Sigmoid colon (tissue), 7 donors: ENCODE measurements at places on chromosomes 12 and 14. TPM values are rescaled to one million over a fixed set of nuclear protein-coding genes. Genes with fewer than 3 reads are reported as not detected.
A peak's percentile ranks its signal among the peaks of the same experiment; 100 is the strongest.

- no peaks in the 10 kb centered on the region for H3K27me3 ChIP-seq
- no peaks in the 10 kb centered on the region for H3K36me3 ChIP-seq
- no peak for DNase-seq
These were observed 40.2 kb downstream of the TEAD4 start for GRCh38 chr12:2999265-2999841.

- no peak for DNase-seq
- no peaks in the 10 kb centered on the region for H3K36me3 ChIP-seq
- H3K4me3 ChIP-seq, result no peak overlapping the region
These were observed 3.8 kb upstream of the INHBE start for GRCh38 chr12:57451233-57451778.

DNA sequence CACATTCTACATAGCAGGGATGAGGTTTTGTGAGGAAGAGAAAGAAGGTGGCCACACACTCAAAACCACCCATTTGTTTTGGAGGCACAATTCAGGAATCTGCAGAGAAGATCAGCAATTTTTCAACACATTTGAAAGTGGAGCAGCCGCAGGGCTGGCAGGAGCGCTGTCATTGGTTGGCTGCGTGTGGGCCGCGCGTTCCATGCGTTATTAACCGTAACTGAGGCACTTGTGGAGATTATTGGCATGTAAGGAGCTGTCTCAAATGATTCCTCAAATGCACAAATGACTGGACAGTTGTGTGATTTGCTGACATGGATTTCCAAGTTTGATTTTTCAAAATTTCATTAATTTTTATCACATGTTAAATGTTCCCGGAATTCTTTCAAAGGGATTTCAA, 318.5 kb downstream of the TMEM132D start:
- no peak overlapping the region for H3K4me3 ChIP-seq
- H3K27ac ChIP-seq, result no peak overlapping the region
- H3K4me1 ChIP-seq, result no peaks in the 10 kb centered on the region

GRCh38 chr14:101705733-101706508, 55.6 kb upstream of the PPP2R5C start:
- peaks cover 28% of the 10 kb centered on the region for H3K27me3 ChIP-seq
- DNase-seq, result peak; percentile 82
- H3K36me3 ChIP-seq, result no peaks in the 10 kb centered on the region
- H3K4me3 ChIP-seq, result no peak overlapping the region

- DNase-seq, result no peak
- no peaks in the 10 kb centered on the region for H3K27me3 ChIP-seq
- H3K27ac ChIP-seq, result peak overlapping the region; percentile 44
- no peaks in the 10 kb centered on the region for H3K36me3 ChIP-seq
These were observed 16.5 kb upstream of the RIMKLB start for GRCh38 chr12:8681129-8681884.

GRCh38 chr14:43640718-43641267, 866.3 kb downstream of the FSCB start:
- no peaks in the 10 kb centered on the region for H3K27me3 ChIP-seq
- H3K4me3 ChIP-seq, result no peak overlapping the region
- DNase-seq, result no peak
- no peaks in the 10 kb centered on the region for H3K36me3 ChIP-seq
- no peak overlapping the region for H3K27ac ChIP-seq

GRCh38 chr12:94286583-94287244, 138.3 kb downstream of the PLXNC1 start:
- no peaks in the 10 kb centered on the region for H3K4me1 ChIP-seq
- no peaks in the 10 kb centered on the region for H3K36me3 ChIP-seq
- H3K27ac ChIP-seq, result no peak overlapping the region
- H3K27me3 ChIP-seq, result no peaks in the 10 kb centered on the region

DNA sequence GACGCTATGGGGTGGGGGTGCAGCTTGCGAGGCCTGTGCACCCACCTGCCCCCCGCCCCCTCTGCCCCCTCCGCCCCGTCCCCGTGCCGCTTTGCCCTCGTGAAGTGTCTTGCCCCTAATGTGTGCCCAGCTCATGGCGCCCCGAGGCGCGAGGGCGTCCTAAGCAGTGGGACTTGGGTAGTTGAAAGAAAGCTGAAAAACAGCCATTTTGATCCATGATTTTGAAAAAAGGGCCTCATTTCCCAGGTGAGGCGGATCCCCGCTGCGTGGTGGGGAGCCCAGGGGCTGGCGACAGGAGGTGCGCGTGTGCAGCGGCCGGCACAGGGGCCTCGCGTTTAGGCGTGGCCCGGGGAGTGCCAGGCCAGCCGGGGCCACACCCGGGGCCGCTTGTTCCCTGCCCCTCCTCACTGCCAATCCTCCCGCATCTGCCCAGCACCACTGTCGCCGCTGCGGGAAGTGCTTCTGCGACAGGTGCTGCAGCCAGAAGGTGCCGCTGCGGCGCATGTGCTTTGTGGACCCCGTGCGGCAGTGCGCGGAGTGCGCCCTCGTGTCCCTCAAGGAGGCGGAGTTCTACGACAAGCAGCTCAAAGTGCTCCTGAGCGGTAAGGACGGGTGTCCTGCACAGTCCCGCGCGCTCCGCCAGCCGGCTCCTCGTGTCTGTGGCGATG, 11.8 kb downstream of the ZFYVE21 start:
- no peak overlapping the region for H3K4me3 ChIP-seq
- H3K27me3 ChIP-seq, result no peaks in the 10 kb centered on the region
- DNase-seq, result no peak
- H3K4me1 ChIP-seq, result no peaks in the 10 kb centered on the region
- H3K36me3 ChIP-seq, result peaks cover 19% of the 10 kb centered on the region

DNA sequence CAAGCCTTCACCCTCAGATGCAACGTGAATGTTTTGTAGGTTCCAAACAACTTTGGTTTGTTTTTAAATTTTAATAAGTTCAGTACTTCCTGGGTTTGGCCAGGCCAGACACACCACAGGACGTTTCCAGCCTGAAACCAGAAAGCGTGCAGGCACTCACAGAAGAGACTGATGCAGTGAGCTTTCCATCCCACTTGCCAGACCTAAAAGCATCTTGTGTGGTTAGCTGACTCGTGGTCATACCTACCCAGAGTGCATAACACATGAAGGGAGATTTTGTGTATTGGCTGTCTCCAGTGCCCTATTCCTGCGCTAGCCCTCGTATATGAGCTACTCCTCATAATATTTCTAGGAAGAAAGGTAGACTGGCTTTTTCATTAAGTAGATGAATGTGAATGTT, 297.3 kb upstream of the FAR2 start:
- H3K27ac ChIP-seq, result no peak overlapping the region
- H3K4me3 ChIP-seq, result no peak overlapping the region
- H3K27me3 ChIP-seq, result no peaks in the 10 kb centered on the region
- H3K36me3 ChIP-seq, result no peaks in the 10 kb centered on the region

- no peak for DNase-seq
- no peaks in the 10 kb centered on the region for H3K27me3 ChIP-seq
- H3K4me3 ChIP-seq, result no peak overlapping the region
- no peaks in the 10 kb centered on the region for H3K4me1 ChIP-seq
- H3K27ac ChIP-seq, result no peak overlapping the region
- H3K36me3 ChIP-seq, result no peaks in the 10 kb centered on the region
These were observed 120.0 kb downstream of the DNAI7 start for GRCh38 chr12:25074954-25075353.

DNA sequence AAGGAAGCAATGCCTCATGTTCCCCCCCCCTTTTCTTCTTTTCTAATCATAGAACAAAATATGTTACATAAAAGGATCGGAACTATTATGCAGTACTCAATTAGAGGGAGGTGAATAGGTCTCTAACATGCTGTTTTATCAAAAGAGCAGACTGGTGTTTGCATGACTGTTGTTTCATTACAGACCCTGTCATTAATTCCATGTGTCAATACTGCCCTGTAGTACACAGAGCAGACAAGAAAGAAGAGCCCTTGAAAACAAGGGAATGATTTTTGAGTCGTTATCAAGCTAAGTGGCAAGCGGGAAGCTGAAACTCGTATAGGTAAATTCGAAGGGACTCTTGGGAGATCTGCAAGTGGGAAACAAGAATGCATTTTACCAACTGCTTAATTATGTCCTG, 76.9 kb upstream of the TMEM263 start:
- no peaks in the 10 kb centered on the region for H3K36me3 ChIP-seq
- H3K4me1 ChIP-seq, result no peaks in the 10 kb centered on the region
- H3K27ac ChIP-seq, result no peak overlapping the region
- H3K27me3 ChIP-seq, result no peaks in the 10 kb centered on the region

DNA sequence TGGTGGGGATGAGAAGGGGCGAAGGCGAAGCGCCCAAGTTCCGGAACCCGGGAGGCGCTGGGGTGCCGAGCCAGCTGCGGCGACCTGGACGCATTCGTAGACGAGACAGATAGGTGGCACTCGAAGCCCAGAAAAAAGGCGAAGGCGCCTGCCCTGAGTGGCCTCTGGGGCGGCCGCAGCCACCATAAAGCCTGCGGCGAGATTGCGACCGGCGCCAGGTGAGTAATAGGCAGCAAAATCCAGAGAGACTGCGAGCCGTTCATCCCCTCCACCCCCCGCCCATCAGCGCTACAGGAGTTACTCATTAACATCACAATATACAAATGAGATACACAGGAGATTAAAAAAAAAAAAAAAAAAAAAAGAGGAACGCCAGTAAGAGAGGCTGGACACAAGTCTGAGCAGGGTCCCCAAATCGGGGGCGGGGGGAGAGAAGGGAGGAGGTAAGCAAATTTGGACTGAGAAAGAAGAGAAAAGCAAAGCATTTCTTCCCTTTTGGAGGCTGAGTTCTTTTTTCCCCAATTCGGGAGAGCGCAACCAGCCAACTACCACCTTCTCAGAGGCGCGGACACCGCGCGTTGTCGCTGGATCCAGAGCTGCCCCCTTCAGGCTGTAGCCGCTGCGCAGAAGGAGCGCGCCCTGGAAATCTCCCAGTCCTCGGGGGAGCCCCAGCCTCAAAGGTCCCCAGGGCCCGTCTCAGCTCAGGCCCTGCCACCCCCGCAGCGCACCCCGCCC, 15.7 kb downstream of the TBX3 start:
- peak; percentile 84 for DNase-seq
- H3K27ac ChIP-seq, result peak overlapping the region; percentile 38
- peaks cover 20% of the 10 kb centered on the region for H3K4me1 ChIP-seq
- H3K27me3 ChIP-seq, result peaks cover 81% of the 10 kb centered on the region
- H3K4me3 ChIP-seq, result peak overlapping the region; percentile 40

DNA sequence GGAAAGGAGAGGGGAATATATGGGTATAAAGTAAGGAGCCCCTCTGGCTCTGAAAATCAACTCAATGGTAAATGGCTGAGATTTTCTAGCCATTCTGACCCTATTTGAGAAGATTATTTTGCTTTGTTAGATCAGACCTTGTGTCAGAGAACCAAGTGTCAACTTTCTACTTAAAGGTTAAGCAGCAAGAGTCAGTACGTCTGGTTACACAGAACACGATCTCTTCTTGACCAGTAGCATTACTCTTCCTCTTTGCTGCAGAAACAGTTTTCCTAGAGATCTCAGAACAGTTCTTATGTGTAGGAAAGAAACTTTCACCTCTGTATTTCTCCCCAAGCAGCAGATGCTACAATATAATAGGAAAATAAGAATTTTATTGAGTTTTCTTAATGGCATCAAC, 47.4 kb upstream of the BTG1 start:
- H3K4me3 ChIP-seq, result no peak overlapping the region
- no peaks in the 10 kb centered on the region for H3K4me1 ChIP-seq
- H3K36me3 ChIP-seq, result no peaks in the 10 kb centered on the region
- no peaks in the 10 kb centered on the region for H3K27me3 ChIP-seq
- H3K27ac ChIP-seq, result no peak overlapping the region

DNA sequence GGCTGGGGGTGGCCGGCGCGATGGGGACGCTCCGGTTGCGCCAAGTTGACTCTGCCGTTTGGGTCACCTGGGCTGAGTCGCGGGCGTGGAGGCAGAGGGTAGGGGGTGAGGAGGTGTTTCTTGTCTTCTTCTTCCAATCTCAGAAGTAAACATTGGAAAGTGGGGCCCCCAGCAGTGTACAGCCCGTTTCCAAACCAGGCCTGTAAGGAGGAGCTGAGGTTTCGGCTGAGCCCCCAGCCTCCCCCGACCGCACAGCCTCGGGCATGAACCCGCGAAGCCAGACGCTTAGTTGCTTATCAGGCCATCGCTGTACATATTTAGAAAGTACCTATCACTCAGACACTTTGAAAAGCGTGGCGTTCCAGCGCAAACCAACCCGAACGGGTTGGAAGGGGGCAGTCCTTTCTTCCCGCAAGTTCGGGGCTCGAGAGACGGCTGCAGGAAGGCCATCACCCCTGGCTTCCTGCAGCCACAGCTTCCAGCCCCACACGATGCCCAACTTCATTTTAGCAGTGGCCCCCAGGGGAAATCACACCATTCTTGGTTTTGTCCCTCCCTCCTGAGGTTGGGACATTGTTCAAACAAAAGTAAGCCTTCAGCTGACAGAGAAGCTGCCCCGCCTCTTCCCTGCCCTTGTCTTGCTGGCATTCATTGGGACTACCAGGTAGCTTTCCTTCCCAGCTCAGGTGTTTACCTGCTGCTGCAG, 164.1 kb downstream of the ZFP36L1 start:
- H3K27me3 ChIP-seq, result no peaks in the 10 kb centered on the region
- H3K36me3 ChIP-seq, result no peaks in the 10 kb centered on the region
- H3K4me3 ChIP-seq, result peak overlapping the region; percentile 28

GRCh38 chr14:69370061-69370460, 28.0 kb downstream of the ERH start:
- H3K4me1 ChIP-seq, result no peaks in the 10 kb centered on the region
- H3K4me3 ChIP-seq, result no peak overlapping the region
- no peak overlapping the region for H3K27ac ChIP-seq
- no peak for DNase-seq

The HOTAIR gene
- polyA plus RNA-seq, result not detected

The PYGL gene
- polyA plus RNA-seq, result 24.6 TPM

The TMEM233 gene
- 0.10 TPM for polyA plus RNA-seq

The RBMS2 gene
- 12.3 TPM for polyA plus RNA-seq

The GOLGA3 gene
- 38.0 TPM for polyA plus RNA-seq

The OR6C1 gene
- polyA plus RNA-seq, result not detected

The WSCD2 gene
- not detected for polyA plus RNA-seq

The WNT1 gene
- 0.10 TPM for polyA plus RNA-seq

The RAB15 gene
- 28.9 TPM for polyA plus RNA-seq

The IL31 gene
- polyA plus RNA-seq, result not detected
